CD4-positive, alpha-beta T cell treated with Interleukin-4 for 4 hours (primary cell): ENCODE measurements at places on chromosomes 13 and 19.

DNA sequence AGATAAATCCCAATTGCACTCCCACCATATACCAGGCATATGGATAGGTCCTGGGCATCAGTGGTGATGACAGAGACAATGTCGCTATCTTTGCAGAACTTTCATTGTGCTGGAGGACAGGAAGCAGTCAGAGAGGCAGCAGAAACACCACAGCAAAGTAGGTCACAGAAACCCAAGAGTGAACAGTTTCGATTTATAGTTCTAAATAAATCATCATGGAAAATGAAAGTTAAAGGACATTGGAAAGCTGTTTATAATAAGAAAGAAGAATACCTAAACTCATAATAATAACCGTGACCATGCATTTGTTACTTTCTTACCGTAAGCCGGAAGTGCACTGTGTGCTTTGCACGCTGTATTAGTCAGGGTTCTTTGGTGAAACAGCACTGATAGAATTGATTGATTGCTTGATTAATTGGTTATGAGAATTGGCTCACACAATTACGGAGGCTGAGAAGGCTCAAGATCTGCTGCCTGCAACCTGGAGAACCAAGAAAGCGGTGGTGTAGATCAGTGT is 38.9 kb downstream of the ALOX5AP start:
- DNase-seq, result peak; percentile 51

GRCh38 chr13:69524459-69525150 is 583.0 kb upstream of the ATXN8OS start:
- DNase-seq, result no peak

DNA sequence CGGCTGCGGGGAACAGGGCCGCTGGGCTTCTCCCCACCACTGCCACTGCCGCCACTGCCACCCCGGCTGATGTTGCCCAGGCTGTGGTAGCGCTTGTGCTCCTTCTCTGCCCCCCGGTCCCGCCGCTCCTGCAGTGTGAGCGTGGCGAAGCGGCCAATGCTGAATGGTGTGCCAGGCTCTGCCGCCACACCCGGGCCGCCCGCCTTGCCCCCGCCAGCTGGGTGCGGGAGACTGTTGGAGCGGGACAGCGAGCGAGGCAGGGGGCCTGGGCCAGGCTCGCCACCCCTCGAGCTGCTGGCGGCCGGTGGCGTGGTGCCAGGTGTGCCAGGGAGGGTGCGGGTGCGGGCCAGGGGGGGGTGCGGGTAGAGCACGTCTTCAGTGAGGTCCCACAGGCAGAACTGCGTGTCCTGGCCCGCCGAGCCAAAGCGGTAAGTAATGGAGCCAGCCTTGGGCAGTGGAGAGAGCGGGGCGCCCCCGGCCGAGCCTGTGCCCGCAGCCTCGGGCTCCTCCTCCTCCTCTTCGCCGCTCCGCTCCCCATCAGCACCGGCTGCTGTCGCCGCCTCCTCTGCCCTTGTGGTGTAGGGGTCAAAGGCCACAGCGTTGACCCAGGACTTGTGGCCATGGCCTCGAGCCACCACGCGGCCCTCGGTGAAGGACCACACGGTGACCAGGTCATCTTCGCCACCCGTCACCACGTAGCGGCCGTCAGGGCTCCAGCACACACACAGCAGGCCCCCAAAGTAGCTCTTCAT is 3.7 kb upstream of the DMPK start:
- DNase-seq, result no peak

DNA sequence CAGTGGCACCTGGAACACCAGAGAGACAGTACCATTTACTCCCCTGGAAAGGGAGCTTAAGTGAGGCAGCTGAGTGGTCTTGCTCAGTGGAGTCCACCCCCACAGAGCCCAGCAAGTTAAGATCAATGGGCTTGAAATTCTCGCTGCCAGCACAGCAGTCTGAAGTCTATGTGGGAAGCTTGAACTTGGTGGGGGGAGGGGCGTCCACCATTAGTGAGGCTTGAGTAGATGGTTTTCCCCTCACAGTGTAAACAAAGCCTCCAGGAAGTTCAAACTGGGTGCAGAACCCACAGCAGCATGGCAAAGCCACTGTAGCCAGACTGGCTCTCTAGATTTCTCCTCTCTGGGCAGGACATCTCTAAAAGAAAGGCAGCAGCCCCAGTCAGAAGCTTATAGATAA is 30.3 kb upstream of the CEACAM4 start:
- no peak for DNase-seq

DNA sequence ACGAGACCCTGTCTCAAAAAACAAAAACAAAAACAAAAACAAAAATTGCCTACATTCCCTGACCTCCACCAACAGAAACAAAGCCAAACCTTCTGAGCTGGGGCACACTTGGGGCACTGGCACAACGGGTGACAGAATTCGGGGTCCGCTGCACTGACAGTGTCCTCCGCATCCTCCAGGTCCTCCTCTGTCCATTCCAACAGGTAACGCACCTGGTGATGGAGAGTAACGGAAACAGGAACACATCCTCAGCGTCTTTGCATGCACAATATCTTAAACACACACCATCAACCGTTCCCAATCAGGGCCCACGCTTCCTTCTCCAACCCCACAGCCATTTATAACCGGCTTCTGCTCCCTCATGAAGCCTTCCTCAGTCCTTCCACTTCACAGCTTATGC is 34.6 kb downstream of the PDCD5 start:
- no peak for DNase-seq
